Stimulated activated CD4-positive, alpha-beta T cell treated with anti-CD3 and anti-CD28 coated beads, Interleukin-15, amount 100 ng/mL, for 1 hour (primary cell): ENCODE measurements at places on chromosomes 7 and 10.

DNA sequence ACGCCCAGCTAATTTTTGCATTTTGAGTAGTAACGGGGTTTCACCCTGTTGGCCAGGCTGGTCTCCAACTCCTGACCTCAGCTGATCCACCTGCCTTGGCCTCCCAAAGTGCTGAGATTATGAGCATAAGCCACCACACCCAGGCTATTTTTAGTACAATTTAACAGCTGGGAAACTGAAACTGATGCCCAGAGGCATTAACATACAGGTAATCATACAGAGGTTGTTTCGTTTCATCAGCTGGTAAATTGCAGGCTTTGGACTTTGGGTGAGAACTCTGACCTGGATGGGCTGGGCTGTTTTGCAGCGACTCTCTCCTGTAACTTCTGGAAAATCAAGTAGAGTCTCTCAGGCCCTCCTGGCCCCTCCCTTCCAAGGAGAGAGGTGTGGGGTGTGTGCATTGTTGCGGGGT is 6.2 kb upstream of the ACHE start:
- DNase-seq: no peak

GRCh38 chr10:86688398-86688921 is 20.1 kb downstream of the LDB3 start:
- DNase-seq: peak; percentile 15

GRCh38 chr7:158401295-158401694 is 186.3 kb downstream of the PTPRN2 start:
- no peak for DNase-seq

DNA sequence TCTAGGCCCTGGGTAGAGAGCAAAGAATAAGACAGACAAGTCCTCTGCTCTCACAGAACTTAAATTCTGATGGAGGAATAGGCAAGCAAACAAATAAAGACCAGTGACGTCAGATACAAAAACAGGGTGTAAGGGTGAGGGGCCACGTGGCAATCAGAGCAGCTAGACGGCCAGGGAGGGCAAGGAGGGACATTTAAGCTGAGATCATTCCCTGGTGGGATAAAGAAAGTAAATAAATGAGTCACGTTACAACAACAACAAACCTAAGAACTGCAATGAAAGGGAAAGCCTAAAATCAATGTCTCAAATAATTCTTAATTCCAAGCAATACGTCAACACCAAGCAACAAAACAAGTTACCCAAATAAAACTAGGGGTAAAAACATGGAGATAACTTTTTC is 21.8 kb downstream of the STN1 start:
- no peak for DNase-seq

GRCh38 chr7:23520582-23520981 is 11.2 kb downstream of the TRA2A start:
- no peak for DNase-seq

DNA sequence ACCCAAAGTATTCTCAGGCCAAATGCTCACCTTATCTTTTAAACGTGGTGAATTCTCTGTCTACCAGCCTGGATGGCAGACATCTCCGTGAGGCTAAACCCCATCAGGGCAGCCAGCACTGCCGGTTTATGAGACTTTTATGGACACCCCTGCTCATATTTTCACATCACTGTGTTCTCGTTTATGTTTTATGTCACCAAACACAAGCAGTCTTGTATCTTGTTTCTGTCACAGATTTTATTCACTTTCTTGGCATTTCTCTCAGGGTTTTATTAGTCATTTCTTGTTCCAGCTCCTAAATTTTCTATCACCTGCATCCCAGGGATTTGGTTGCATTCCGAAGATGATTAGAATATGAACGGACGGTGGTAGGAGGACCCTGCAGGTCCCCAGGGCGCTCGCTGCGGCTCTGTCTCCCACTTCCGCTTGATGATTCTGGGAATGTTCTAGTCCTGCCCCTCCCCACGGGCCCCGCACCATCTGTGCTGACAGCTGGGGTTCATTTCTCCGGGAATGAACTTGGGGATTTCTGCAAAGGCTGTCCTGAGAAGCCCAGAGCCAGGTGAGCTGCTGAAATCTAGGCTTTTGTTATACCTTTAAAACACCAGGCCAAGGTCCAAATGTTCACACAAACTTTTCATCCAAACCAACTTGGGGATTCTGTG is 217.6 kb downstream of the GFRA1 start:
- no peak for DNase-seq

- DNase-seq: no peak
These were observed 96.2 kb downstream of the PPP1R17 start for GRCh38 chr7:31783221-31783620.

DNA sequence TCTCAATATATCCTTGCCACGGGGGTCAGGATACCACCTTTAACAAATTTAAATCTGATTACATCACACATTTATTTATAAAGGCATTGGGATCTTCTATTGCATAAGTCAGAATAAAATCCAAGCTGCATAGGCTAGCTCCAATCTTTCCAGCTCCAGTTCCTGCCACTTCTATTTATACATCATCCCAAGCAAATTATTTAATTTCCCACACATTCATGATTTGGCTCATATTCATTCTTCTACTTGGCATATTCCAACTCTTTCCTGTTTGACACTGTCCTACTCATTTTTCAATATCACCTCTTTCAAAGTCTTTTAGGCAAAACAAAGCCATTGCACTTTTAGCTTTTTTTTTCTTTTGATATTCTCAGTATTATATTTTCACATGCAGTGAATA is 579.0 kb upstream of the FZD8 start:
- DNase-seq: no peak

- no peak for DNase-seq
These were observed 185.8 kb downstream of the CACNB2 start for GRCh38 chr10:18325889-18326531.
